Myocyte (in vitro differentiated cells): ENCODE measurements at places on chromosomes 3 and 15. TPM values are rescaled to one million over a fixed set of nuclear protein-coding genes. Genes with fewer than 3 reads are reported as not detected.

Gene ZNF80
- 0.10 TPM in 1 of 2 replicates, not detected in the other for total RNA-seq

Gene RASGRP1
- total RNA-seq: 0.05 and 0.27 TPM in 2 replicates

Gene HIGD2B
- not detected in 2 replicates for total RNA-seq

Gene SOX14
- total RNA-seq: not detected in 2 replicates

Gene IL5RA
- total RNA-seq: not detected in 2 replicates

Gene DNAJB11
- 109 and 188 TPM in 2 replicates for total RNA-seq
